ENCODE measurements at places on chromosomes 3 and 15. TPM values are rescaled to one million over a fixed set of nuclear protein-coding genes. Genes with fewer than 3 reads are reported as not detected.

PLSCR4 gene
- polyA plus RNA-seq, result 21.1 TPM

DNA sequence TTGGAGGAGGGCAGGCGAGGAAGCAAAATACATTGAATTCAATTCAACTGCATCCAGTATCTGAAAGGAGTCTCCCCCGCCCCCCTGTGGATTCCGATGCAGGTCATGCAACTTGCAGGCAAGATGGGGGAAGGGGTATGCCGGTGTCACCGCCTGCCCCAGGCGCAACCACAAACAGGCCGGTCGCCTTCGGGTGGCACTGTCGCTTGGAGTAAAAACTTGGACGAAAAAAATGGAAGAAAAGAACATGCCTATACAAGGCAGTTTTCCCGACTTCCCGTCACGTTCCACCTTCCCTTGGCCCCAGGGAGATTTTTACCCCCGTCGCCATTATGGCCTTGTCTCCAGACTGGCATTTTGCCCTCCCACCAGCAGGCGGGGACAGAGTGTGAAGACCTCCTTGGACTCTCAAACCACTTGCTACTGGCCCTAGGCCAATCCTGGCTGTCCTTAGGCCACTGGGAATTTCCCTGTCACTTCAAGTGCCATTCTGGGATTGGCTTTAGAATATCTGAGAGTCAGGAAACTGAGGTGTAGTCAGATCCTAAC lies 1.6 kb upstream of the NTRK3 start:
- DNase-seq, result no peak

HGD gene
- 71.6 TPM for polyA plus RNA-seq

- no peak for DNase-seq
Measured at GRCh38 chr3:193564012-193564411, 9.3 kb upstream of the ATP13A4 start.

CAMKV gene
- 0.07 TPM for polyA plus RNA-seq

REC114 gene
- polyA plus RNA-seq, result not detected
